ENCODE measurements at places on chromosomes 13 and 19. TPM values are rescaled to one million over a fixed set of nuclear protein-coding genes. Genes with fewer than 3 reads are reported as not detected.

DNA sequence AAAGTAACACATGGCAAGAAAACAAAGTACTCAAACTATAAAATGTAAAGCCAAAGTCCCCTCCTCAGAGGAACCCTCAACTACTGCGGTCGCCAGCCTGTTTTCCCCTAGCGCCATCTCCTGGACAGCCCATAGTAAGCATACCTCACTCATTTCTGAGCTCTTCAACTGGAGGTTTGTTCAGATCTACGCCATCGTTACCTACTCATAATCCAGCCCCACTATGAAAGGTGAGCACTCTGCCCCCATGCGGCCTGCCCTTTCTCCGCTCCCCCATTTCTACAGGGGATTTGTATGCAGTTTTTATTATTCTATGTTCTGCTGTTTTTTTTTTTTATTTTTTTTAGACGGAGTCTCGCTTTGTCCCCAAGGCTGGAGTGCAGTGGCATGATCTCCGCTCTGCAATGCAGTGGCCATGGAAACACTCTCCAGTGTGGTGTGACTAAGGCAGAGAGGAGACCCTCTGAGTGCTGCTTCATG, 26.2 kb downstream of the OPA3 start:
- peak; percentile 14 for DNase-seq

GRCh38 chr19:29324291-29324680, 111.3 kb upstream of the UQCRFS1 start:
- DNase-seq = no peak

GRCh38 chr13:43448605-43449336, 338.0 kb downstream of the ENOX1 start:
- DNase-seq = no peak

- DNase-seq = no peak
Observed at GRCh38 chr19:17405250-17406045, at the start of gene BST2. Gene BST2, minus strand, starts transcription at chr19:17405630. Its CDS starts 55 bp downstream, at chr19:17405575.

DNA sequence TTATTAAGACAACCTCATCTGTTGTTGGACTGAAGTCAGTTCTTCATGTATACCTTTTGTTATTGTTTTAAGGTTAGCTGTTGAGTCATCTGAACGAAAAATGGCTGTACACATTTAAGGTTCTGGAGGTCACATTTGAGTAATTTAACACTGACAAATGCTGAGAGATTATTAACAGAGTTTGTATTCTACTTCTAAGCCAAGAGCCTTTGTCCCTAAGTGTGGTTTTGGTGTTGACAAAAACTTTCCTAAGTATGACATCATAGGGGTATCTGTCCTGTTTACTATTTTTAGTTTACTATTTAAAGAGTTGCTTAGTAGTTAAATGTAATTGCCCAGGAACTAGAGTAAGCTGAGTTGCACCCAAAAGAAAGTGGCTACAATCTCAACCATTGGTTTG, 71.9 kb downstream of the CDK8 start:
- DNase-seq = no peak

GRCh38 chr13:45846681-45847080, 4.9 kb downstream of the SIAH3 start:
- DNase-seq = no peak

GRCh38 chr13:107365466-107366215, 797.7 kb upstream of the ARGLU1 start:
- DNase-seq = no peak

DNA sequence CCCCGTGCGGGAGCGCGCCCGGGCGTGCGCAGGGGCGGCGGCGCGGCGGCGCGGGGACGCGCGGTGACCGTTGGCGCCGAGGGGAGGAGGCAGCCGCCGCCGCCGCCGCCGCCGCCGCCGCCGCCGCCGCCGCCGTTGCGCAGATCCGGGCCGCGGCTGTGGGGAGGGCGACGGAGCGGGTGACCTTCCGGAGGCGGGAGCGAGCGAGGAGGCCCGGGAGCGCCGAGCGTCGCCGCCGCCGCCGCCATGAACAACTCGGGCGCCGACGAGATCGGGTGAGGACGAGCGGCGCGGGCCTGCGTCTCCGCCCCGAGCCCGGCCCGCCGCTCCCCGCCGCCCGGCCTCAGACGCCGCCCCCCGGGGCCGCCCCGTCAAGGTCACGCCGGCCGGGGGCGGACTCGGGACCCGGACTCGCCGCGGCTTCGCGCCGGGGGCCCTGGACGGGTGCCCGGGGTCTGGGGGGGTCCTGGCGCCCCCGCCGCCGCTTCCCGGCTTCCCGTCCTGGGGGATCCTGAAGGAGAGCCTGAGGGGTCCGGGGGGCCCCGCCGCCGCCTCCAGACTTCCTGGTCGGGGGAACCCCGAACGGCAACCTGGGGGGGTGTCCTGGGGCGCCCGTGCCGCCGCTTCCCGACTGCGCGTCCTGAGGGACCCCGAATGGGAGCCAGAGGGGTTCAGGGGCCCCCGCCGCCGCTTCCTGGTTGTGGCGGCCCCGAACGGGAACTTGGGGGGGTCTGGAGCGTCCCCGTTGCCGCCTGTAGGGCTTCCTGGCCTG, at the start of gene DAZAP1:
Gene DAZAP1 (plus strand): TSS at position 59 of the 772 bp plus-strand sequence. CDS start 188 bp downstream, at position 247.
- no peak for DNase-seq

DNA sequence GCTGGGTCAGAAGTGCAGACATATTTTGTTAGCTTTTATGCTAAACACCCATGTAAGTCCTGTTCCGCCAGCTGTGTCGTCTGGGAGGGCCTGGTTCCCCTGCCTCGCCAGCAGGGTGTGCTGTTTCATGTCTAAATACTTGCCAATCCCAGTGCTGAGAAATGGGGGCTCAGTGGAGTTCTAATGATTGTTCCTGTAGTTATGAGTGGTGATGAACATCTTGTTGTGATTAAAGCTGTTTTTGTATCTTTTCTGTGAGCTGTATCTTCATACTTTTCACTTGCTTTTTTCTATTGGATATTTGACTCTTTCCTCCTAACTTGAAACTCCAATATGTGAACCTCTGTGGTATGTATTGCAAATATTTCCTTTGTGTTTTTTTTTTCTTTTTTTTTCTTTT, 32.7 kb downstream of the KDM4B start:
- DNase-seq = no peak

- DNase-seq = no peak
Observed at GRCh38 chr13:111958612-111959395, 108.1 kb upstream of the SOX1 start.

Gene ZNF8
- polyA plus RNA-seq = 5.7 TPM

Gene GSX1
- not detected for polyA plus RNA-seq

Gene FFAR3
- not detected for polyA plus RNA-seq

Measured in muscle of arm (tissue), 14 donors.